ENCODE measurements at places on chromosomes 11 and 22.

GRCh38 chr22:21457023-21457787 is 10.0 kb upstream of the TMEM191C start:
- DNase-seq: no peak

GRCh38 chr11:45454917-45455401 is 168.8 kb upstream of the SYT13 start:
- DNase-seq: no peak

GRCh38 chr22:45708145-45708544 is 36.5 kb downstream of the ATXN10 start:
- DNase-seq: no peak

DNA sequence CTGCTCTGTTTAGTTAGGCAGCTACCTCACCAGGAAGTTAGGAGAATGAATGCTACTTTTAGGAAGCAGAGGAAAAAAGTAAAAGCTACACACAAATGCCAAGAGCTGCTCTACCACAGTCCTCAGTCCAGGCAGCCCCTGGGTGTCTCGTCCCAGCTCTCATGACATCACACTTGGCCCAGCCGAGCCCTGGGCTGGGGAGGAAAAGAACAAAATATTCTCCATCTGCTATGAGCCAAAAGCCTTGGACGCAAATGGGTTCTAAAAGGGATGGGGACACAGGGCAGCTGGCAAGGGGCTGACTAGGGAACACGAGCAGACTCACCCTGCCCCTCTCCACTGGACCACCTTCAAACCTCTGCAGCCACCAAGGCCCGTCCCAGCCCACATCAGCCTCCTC is 26.1 kb downstream of the TMEM184B start:
- no peak for DNase-seq

GRCh38 chr11:44992181-44992582 is 41.5 kb upstream of the TP53I11 start:
- no peak for DNase-seq

DNA sequence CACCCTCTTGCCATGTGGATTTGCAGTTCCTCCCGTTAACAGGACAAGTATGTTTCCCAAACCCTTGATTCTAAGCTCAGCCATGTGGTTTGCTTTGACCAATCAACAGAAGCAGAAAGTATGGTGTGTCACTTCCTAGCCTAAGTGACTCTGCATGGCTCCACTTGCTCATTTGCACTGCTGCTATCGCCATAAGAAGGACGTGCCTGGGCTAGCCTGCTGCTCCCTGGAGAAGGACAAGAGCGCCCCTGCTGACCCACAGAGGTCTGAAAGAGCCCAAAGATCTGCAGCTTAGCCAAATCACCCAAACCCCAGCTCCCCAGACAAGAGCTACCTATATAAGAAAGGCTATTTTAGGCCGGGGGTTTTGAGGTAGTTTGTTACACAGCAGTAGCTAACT is 18.0 kb downstream of the TBRG1 start:
- no peak for DNase-seq

All from suppressor macrophage treated with lipopolysaccharide for 1 hour (primary cell).